ENCODE measurements at places on chromosomes 5 and 9.

DNA sequence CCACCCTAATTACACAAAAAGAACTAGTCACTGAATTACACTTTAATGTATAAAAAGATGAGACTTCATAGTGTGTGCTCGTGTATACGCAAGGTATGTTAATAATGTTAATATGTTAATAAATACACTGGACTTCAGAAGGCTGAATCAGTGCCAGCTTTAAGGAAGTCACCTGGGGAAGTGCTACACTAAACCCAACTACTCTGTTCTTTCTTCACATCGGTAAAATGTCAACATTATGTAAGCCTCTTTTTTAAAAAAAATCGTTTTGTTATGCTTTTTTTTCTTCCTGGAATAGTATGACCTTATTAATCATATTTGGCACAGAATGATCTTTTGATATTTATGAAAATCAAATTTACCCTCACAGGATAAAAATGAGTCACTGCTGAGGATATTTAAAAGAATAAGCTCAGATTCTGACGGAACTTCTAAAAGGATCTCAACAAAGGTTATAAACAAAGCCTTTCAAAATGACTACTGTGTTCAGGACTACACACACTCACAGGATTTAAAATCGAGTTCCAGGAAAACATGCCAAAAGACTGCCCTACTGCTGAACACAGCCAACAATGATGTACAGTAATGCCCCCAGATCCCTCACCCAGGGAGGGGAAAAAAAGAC lies 75.9 kb downstream of the AUH start:
- DNase-seq, result no peak

- no peak for DNase-seq
Observed at GRCh38 chr5:97745817-97746216, 562.8 kb upstream of the RIOK2 start.

DNA sequence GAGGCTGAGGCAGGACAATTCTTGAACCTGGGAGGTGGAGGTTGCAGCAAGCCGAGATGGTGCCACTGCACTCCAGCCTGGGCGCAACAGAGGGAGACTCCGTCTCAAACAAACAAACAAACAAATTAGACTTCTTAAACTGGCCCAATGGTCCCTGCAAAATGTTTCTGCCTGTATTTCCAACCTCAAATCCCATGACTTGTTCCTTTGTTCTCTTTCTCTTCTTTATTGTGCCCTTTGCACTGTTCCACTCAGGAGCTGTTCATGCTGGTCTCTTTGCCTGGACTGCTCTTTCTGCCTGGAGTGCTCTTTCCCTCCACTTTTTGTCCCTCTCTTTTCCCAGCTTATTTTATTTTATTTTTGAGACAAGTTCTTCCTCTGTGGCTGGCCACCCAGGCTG lies 4.1 kb downstream of the RABEPK start:
- no peak for DNase-seq

DNA sequence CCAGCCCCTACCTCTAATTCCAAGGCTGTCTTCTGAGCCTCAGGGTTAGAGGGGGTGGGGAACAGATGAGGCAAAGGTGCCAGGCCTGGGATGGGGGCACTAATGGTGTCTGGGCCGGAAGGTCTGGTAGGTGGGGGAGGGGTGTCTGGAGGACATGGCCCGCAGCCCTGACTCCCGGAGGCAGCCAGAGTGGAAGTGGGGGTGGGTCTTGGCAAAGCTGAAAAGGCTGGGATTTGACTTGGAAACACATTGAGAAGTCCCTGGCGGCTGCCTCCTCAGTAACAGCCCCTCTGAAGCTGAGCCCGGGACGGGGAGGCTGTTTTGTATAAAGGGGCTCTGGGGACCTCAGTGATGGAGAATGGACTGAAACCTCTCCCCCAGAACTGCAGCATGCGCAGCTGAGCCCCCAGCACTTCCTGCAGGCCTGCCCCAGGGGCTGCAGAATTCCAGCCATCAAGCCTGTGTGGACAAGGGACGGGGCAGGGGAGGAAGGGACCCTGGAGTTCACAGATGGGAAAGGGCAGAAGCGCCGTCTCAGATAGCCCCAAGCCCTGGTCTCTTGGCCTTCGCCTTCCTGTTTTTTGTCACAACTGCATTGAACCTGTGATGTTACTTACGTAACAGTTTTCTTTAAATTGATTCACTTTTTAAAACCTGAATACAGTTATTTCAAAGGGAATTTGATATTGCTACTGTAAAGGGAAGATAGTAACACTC lies 49.3 kb upstream of the SYNPO start:
- peak; percentile 64 for DNase-seq

- no peak for DNase-seq
Observed at GRCh38 chr9:91845879-91846278, 104.1 kb downstream of the ROR2 start.

- DNase-seq, result no peak
Observed at GRCh38 chr5:93794954-93795353, 53.6 kb upstream of the POU5F2 start.

DNA sequence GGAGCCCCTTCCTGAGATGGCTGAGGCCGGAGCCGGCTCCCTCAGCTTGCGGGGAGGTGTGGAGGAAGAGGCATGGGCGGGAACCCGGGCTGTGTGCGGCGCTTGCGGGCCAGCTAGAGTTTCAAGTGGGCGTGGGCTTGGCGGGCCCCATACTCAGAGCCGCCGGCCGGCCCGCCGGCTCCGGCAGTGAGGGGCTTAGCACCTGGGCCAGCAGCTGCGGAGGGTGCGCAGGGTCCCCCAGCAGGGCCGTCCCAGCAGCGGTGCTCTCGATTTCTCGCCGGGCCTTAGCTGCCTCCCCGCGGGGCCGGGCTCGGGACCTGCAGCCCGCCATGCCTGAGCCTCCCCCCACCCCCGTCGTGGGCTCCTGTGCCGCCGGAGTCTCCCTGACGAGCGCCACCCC lies 67.9 kb upstream of the SLC28A3 start:
- DNase-seq, result no peak

GRCh38 chr5:169003721-169004541 lies 297.0 kb downstream of the SLIT3 start:
- DNase-seq, result no peak

GRCh38 chr5:36936309-36936708 lies 59.7 kb downstream of the NIPBL start:
- DNase-seq, result no peak

- peak; percentile 77 for DNase-seq
Observed at GRCh38 chr5:116360008-116360853, 214.4 kb downstream of the SEMA6A start.

GRCh38 chr5:163893281-163893680 lies 387.9 kb downstream of the MAT2B start:
- DNase-seq, result no peak

- no peak for DNase-seq
Observed at GRCh38 chr5:135880278-135880677, 15.4 kb downstream of the IL9 start.

DNA sequence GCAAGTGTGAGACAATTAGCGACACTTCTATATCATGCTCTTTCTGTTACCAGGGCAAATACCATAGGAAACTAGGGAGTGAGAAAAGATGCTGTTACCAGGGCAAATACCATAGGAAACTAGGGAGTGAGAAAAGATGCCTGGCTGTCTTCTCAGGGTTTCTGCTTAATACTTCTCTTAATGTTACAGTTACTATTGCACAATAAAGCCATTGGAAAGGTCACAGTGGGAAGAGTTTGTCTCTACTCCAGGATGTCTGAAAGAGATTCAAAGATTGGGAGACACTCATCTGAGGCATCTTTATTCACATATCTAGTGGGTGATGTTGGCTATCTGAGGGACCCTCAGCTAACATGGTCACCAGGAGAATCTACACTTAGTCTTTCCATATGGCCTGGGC lies 431.7 kb upstream of the POU5F2 start:
- DNase-seq, result no peak

- DNase-seq, result no peak
Observed at GRCh38 chr9:121857928-121858327, 206.5 kb downstream of the DAB2IP start.

DNA sequence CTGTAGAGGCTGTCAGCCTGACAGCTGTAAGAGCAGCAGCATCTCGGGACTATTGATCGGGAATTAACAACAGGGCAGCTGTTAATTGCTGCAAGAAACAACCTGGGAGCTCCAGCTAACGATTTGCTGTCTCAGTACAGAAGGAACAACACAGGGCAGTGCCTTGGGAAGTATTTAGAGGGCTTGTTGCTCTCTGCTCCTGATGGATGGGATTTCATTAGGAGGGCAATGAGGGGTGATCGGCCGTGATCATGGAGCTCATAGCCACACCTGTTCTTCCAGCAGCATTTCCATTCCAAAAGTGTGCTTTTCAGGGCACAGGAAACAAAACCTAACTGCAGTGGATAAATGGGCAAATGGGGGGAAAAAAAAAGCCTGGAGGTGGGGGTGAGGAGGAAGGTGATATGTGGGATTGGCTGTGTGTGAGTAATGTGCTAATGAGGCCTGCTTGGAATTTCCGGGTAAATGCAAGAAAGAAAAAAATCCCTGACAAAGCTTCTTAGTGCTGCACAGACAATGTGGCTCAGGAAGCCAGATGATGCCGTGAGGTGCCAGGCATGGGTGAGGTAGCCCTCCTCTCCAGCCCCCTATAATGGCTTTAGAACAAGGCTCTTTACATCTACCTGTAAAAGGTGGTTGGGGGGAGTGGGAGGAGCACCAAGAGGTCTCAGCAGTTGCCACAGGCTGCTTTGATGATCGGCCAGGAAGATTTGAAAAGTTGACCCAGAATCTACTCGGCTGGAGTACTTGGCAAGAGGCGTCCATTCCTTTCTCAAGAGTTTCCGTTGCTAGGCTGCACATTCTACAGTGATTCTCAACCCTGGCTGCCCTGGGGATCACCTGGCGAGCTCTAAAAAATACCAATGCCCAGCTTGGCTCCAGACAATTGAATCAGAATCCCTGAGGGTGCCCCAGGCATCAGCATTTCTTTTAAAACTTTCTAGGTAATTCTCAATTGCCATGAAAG lies 139.5 kb upstream of the KLF9 start:
- DNase-seq, result peak; percentile 43

GRCh38 chr9:74444369-74444768 lies 52.8 kb upstream of the RORB start:
- DNase-seq, result peak; percentile 11

GRCh38 chr5:72314571-72315172 lies 5.4 kb downstream of the MRPS27 start:
- peak; percentile 63 for DNase-seq

- no peak for DNase-seq
Observed at GRCh38 chr5:2864515-2865105, 113.1 kb upstream of the IRX2 start.

GRCh38 chr5:74465724-74466123 lies 174.8 kb downstream of the ENC1 start:
- DNase-seq, result no peak

DNA sequence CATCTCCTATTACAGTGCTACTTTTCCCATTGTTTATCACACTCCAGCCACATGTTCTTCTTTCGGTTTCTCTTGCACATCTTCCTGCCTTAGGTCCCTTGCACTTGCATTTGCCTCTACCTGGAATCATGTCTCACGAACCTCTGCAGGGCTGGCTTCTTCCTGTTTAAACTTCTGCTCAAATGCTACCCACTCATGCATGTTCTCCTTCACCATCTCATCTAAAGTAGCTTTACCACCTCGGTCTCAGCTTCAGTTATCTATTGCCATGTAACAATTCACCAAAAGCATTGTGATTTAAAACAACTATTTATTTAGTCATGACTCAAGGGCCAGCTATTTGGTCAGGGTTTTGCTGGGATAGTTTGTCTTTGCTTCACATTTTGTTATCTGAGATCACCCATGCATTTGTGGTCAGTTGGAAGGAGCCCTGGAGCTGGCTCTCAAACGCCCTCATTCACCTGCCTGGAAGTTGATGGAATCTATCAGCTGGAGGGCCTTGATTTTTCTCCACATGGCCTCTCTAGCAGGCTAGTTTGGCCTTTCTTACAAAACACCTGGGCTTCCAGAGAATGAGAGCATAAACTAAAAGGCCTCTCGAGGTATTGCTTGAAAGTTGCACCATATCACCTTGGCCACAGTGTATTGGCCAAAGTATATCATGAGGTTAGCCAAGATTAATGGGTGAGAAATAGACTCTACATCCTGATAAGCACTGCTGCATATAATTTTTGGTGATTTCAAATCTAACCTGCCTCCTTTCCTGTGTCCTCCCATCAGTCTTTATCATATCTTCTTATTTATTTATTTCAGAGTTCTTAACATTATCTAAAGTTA lies 21.4 kb downstream of the SPINK1 start:
- DNase-seq, result no peak

GRCh38 chr5:131457193-131457592 lies 177.8 kb downstream of the RAPGEF6 start:
- no peak for DNase-seq

- no peak for DNase-seq
Observed at GRCh38 chr5:57441557-57441956, 41.1 kb downstream of the ACTBL2 start.

- DNase-seq, result no peak
Observed at GRCh38 chr5:129745997-129746396, 1.9 kb upstream of the MINAR2 start.

DNA sequence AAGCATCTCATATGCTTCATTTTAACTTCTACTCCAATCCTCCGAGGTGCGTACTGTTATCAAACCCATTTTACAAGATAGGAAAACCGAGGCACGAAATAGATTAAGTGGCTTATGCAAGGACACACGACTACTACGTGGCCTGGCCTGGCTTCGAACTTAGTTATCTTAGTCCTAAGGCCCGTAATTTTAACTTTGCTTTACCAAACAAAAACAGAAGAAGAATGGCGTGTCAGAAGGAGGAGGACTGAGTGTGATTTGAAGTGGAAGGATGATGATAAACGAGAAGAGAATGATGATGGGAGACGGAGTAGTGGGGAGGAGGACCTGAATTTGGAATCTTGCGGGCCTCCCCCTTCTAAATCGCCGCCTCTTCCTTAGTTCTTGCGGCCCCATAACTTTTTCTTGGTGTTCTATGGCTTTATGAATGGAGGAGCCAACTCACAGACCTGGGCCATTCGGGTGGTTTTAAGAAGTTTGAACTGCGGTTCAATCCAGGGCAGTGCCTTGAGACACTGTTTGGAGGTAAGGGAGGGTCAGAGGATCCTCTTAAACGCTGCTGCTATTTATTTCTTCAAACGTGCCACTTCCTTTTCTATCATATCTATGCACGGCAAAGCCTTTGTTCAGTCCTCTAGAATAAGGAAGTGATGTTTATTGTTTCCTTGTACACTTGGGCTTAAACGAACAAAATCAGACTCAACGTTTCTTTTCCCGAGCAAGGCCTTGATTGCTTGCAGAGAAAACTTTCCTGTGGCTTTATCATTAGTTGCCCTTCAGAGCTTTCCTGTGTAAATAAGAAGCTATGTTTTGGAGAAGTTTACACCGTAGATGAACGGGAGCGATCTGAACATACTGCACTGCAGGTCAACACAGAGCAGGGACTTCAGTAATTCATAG lies 795 bp downstream of the CNOT8 start:
- DNase-seq, result no peak

DNA sequence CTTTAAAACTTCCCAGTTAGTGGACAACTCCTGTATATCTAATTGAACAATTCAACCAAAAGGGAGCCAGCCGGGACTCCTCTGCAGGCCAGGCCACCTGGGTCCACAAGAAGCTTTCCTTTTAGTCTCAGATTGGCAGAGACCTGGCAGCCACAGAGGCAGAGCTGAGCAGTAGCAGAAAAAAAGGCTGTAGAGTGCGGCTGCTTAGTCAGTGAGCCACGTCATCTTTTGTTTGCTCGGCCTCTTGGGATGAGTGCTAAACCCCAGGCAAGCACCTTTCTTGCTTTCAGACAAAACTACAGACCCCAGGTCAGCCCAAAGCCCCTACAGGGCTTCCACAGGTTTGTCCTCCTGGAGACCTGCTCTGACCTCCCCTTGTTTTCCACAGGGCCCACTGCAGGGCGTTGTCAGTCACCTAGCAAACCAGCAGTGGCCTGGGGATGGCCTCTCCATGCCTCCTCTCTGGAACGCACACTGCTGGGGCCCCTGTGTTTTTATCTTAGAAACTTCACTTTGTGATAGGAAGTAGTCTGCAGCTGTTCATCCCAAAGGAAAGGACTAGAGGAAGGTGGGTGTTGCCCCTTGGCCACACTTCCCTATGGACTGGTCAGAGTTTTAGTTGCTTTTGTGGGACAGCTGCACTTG lies 49.9 kb downstream of the SHB start:
- DNase-seq, result no peak

Data from heart right ventricle (tissue), 16 donors.